ENCODE measurements at places on chromosomes 1 and 21. TPM values are rescaled to one million over a fixed set of nuclear protein-coding genes. Genes with fewer than 3 reads are reported as not detected.

GRCh38 chr1:234001817-234002216, 97.3 kb downstream of the SLC35F3 start:
- no peak for DNase-seq

GRCh38 chr1:79204779-79205479, 198.4 kb upstream of the ADGRL4 start:
- DNase-seq = no peak

GRCh38 chr1:15884477-15884876, 37.0 kb downstream of the SPEN start:
- no peak for DNase-seq

GRCh38 chr1:119911775-119912174, 15.5 kb upstream of the ADAM30 start:
- no peak for DNase-seq

GRCh38 chr1:10724948-10725847, 71.2 kb downstream of the CASZ1 start:
- no peak for DNase-seq

- no peak for DNase-seq
Measured at GRCh38 chr1:93448983-93449804, 1.3 kb downstream of the FNBP1L start.

GRCh38 chr1:248840946-248841345, 2.9 kb downstream of the ZNF672 start:
- no peak for DNase-seq

- no peak for DNase-seq
Measured at GRCh38 chr1:156666862-156667609, 10.2 kb downstream of the NES start.

GRCh38 chr1:223114871-223115270, 28.2 kb downstream of the TLR5 start:
- no peak for DNase-seq

- no peak for DNase-seq
Measured at GRCh38 chr1:207862241-207862787, 48.6 kb downstream of the CD34 start.

GRCh38 chr1:220957233-220957605, 78.0 kb downstream of the HLX start:
- DNase-seq = no peak

Gene ZNF593OS
- not detected for total RNA-seq
